ENCODE measurements at places on chromosomes 2 and 18.

DNA sequence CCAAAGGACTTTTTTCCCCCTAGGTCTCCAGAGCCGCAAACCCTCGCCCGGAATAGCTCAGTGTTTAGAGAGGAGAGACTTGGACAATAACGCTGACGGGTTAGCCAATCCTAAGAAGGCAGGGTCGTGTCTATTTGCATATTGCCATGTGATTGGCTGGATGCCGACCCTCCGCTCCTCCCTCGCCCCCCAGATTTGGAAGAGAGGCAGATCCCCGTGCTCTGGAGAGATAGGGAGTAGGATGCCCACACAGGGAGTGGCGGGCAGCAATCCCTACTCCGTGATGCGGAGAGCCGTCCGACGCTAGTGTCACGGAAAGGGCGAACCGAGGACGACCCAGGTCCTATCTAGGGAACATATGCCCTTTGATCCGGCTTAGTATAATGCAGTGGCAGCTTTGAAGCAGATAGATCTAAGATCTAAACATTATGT, 1.4 kb downstream of the WNT6 start:
- DNase-seq = peak; percentile 24

- no peak for DNase-seq
Measured at GRCh38 chr2:30796699-30797098, 10.5 kb downstream of the CAPN13 start.

DNA sequence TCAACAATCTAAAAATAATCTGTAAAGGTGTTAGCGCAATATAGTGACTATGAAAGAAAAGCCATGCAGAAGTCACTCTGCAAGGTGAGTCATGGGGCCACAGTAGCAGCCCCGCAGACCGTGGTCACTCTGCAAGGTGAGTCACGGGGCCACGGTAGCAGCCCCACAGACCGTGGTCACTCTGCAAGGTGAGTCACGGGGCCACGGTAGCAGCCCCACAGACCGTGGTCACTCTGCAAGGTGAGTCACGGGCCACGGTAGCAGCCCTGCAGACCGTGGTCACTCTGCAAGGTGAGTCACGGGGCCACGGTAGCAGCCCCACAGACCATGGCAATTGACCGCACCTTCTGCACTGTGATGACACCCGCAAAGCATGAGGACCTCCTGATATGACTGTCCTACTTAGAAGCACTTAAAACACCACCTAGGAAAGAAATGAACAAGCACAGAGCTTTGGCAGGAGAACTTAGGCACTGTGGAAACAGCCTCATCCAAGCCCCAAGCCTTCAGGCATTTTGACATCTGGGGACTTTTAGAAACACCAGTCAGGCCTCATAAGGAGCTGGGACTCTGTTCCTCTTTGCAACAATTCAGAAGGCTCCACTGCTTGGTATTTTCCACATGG, 70.1 kb downstream of the LDLRAD4 start:
- DNase-seq = no peak

GRCh38 chr2:131349021-131349420, 14.9 kb downstream of the RAB6D start:
- no peak for DNase-seq

DNA sequence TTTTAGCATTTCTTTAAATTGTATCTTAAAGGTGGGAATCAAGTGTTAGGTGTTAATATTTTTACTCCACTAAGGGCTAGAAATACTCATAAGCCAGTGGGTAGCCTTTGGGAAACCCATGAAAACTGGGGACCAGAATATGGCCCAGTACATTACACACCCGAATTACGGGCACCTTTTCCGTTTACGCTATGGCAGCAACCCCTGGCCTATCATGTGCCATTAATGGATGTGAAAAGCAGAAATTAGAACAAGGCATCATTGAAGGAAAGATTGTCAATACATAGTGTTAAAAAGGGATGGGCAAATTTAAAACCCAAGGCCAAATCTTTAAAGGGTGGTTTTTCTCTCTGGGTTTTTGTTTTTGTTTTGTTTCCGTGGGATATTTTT, 781 bp downstream of the FARP2 start:
- DNase-seq = no peak

- no peak for DNase-seq
Measured at GRCh38 chr18:59911600-59911999, 11.8 kb downstream of the PMAIP1 start.

DNA sequence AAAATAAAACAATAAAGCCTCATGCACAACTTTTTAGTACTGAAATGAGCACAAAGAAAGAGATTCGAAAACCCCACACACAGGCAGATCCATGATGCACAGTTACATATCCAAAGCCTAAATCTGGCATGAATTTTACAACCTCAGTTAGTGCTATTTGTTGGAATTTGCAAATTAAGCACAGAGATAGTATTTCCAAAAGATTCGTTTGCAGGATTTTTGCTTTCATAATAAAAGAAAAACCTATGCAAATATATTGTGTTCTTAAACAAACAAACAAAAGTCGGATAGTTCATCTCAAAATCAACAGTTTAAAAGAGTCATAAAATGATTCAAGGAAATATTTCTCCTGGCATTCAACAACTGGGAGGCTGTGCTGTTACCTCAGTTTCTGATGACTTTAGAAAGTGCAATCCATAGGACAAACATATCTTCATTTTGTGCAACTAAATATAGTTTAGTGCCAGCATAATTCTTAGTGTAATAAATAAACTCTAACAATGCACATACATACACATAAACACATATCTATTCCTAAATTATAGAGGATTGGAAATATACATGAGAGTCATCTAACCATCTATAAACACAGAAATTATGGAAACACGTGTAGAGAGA, 10.8 kb downstream of the PAX3 start:
- DNase-seq = no peak

- DNase-seq = no peak
Measured at GRCh38 chr2:38146907-38147307, 71.0 kb upstream of the CYP1B1 start.

GRCh38 chr18:1048032-1048431, 143.4 kb downstream of the ADCYAP1 start:
- DNase-seq = no peak

DNA sequence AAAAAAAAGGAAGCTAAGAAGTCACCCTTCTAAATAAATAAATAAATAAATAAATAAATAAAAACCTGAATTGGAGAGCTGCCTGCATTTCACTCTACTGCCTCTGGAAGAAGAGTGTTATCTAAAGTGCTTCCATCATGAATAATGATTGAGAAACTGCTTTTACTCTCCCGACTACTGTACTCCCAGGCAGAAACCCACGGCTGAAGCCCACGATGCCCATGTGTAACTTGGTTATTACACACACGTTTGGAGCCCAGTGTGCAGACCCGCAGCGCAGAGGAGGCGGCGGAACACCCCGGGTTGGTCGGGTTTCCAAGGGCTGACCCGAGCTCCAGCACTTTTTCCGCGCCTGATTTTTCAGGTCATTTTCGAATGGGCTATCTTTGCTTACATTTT, 697 bp upstream of the SPATS2L start:
- DNase-seq = peak; percentile 16

GRCh38 chr2:226418521-226418920, 381.1 kb downstream of the IRS1 start:
- no peak for DNase-seq

GRCh38 chr2:143426296-143426695, 297.1 kb downstream of the ARHGAP15 start:
- no peak for DNase-seq

DNA sequence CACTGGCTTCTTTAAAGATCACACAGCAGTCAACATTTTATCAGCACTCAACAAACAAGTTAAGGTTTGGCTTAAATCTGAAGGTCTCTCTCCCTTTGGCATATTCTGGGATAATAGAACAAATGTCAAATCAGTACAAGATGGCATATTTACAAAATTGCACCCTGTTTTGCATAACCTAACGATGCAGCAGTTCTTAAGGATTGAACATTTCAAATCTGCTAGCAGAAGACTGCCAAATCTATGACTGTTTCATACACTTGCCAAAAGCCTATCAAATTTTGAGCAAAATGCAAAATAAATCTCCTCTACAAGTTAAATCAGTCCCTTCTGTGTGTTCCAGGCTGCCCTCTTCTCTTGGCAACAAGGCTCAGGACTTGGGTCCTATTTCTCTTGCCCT, 73.6 kb downstream of the DPP4 start:
- DNase-seq = no peak

- DNase-seq = no peak
Measured at GRCh38 chr2:225456619-225457260, 57.2 kb downstream of the NYAP2 start.

GRCh38 chr2:221120643-221121042, 451.5 kb downstream of the EPHA4 start:
- DNase-seq = no peak

DNA sequence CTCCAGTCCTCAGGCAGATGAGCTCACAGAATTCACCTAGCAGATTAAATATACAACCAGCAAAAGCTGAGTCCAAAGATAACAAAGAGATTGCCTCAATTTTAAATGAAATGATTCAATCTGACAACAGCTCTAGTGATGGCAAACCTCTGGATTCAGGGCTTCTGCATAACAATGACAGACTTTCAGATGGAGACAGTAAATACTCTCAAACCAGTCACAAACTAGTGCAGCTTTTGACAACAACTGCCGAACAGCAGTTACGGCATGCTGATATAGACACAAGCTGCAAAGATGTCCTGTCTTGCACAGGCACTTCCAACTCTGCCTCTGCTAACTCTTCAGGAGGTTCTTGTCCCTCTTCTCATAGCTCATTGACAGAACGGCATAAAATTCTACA, 86.0 kb downstream of the PTRHD1 start:
- no peak for DNase-seq

GRCh38 chr2:176099159-176099727, 352 bp upstream of the HOXD12 start:
- no peak for DNase-seq

Measured in CD4-positive, alpha-beta T cell treated with Interleukin-17A for 4 hours (primary cell).